D721Med (cell line): ENCODE measurements at places on chromosomes 5 and 9.

DNA sequence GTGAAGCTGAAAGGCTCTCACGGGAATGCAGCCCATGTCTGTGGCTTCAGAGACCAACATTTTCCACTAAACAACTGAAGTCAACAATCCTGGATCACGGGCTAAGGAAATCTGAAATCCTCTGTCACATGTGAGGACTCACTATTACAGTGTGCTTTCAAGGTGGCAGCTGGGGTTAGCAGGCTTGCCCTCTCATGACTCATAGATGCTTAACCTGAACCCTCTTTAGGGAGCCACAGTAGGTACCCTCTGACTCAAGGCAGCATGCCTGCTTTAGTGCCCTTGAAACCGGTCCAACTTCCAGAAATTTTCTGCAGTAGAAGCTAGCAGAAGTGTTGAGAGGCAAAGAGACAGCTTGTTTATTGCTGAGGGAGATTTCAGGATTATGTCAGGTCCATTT lies 232.5 kb downstream of the GABRB2 start:
- DNase-seq: no peak

DNA sequence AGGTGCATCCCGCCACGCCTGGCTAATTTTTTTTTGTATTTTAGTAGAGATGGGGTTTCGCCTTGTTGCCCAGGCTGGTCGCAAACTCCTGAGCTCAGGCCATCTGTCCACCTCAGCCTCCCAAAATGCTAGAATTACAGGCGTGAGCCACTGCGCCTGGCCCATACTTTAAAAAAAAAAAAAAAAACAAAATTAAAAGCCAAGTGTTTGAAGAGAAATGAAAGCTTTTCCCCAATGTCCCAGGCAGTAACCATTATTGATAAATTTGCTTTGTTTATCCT lies 9.5 kb downstream of the PRRC2B start:
- no peak for DNase-seq

DNA sequence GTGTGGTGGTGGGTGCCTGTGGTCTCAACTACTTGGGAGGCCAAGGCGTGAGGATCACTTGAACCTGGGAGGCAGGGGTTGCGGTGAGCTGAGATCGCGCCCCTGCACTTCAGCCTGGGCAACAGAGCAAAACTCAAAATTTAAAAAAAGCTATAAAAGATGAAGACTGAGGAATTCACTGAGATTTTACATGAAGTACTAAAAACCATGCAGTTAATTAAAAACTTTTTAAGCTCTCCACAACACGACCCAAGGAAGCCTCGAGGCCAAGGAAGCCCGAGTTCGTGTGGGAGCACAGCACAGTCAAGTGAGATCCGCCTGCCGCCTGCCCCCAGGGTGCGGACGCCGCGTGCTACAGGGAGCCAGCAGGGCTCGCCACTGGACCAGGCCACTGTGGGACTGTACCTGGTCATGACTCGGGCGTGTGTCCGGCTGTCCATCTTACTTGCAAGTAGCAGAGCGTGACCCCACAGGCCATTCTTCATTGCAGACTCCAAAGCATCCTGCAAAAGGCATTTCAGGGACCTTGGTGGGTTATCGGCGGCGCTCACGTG lies 21.2 kb upstream of the INPP5E start:
- no peak for DNase-seq

- DNase-seq: no peak
These were observed 16.1 kb downstream of the NOTCH1 start for GRCh38 chr9:136529516-136530460.

- no peak for DNase-seq
These were observed 76.7 kb upstream of the IFNE start for GRCh38 chr9:21558615-21559401.

DNA sequence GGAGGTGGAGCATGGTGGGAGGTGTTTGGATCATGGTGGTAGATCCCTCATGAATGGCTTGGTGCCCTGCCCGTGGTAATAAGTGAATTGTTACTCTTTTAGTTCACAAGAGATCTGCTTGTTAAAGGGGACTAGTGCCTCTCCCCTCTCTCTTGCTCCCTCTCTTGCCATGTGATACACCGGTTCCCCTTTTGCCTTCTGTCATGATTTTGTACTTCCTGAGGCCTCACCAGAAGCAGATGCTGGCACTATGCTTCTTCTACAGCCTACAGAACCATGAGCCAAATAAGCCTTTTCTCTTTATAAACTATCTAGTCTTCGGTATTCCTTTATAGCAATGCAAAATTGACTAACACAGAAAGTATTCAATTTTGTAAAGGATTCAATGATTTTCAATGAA lies 817.1 kb downstream of the TLR4 start:
- DNase-seq: no peak

- DNase-seq: no peak
These were observed 274.5 kb downstream of the GADD45G start for GRCh38 chr9:89879276-89879675.

GRCh38 chr5:68648944-68649857 lies 433.6 kb downstream of the PIK3R1 start:
- DNase-seq: no peak

- DNase-seq: no peak
These were observed 6.9 kb downstream of the FGD3 start for GRCh38 chr9:92954049-92954861.

DNA sequence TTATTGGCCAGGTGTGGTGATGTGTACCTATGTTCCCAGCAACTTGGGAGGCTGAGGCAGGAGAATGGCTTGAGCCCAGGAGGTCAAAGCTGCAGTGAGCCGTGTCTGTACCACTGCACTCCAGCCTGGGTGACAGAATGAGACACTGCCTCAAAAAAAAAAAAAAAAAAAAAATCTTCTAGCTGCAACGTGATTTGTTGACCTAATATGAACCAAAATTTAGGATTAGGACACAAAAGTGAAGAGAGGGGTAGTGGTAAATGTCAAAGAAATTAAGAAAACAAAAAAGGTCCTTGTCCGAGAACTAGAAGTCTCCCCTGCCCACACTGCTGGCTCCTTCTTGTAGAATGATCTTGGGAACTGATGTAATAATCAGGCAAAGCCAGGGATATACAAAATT lies 272.0 kb downstream of the EFNA5 start:
- no peak for DNase-seq

DNA sequence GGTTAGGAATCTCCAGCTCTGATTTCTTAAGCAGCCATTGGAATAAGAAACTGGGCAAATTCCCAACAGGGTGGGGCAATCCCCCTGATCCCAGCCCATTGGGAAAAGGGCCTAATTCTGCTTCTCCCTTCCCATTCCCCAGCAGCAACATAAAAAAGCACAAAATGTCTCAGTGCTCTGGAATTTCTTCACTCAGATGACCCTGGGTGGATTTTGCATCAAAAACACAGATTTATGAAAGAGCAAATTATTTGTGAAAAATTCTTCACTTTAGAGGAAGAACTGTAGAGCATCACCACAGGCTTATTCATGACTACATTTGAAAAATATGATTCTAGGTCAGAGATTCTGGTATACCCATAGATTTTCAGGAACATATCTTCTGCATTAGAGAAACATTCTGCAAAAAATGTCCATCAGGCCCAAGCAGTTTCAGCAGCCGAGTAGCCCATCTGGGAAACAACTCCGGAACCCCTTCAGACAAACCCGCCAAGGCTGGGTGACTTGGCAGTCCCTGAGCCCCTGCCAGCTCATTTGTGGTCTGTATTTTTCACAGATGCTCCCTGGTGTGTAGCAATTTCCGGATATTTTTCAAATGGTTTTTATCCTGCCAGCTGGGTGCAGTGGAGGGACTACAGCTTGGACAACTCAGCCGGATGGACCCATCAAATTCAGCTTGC lies 102.1 kb upstream of the RANBP3L start:
- no peak for DNase-seq

- DNase-seq: no peak
These were observed 251.4 kb upstream of the GAS1 start for GRCh38 chr9:87198716-87199115.

- no peak for DNase-seq
These were observed 685.0 kb downstream of the SLCO4C1 start for GRCh38 chr5:101611039-101611438.
